ENCODE measurements at places on chromosomes 12 and 14. TPM values are rescaled to one million over a fixed set of nuclear protein-coding genes. Genes with fewer than 3 reads are reported as not detected.
A peak's percentile ranks its signal among the peaks of the same experiment; 100 is the strongest.

DNA sequence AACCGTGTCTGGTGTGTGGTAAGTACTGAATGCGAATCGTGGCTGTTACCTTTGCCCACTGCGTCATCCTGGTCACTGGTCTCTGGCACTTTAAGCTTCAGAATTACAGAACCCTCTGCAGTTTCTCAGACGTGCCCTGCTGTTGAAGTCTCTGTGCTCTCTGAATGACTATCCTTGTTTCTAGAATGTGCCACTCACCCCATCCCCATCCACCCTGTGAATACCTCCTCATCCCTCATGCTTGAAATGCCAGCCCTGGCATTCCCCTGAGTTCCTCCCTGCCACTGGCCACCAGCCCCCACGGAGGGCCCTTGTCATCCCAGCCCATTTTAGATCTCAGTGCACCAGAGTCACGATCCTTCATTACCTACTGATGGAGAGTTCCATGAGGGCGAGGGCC is 21.3 kb downstream of the TPCN1 start:
- no peak for DNase-seq

The GALNT16 gene
- total RNA-seq: 7.0 TPM

The FAM90A1 gene
- total RNA-seq: 0.32 TPM

The SNX6 gene
- total RNA-seq: 67.9 TPM

The RNASE7 gene
- total RNA-seq: not detected

DNA sequence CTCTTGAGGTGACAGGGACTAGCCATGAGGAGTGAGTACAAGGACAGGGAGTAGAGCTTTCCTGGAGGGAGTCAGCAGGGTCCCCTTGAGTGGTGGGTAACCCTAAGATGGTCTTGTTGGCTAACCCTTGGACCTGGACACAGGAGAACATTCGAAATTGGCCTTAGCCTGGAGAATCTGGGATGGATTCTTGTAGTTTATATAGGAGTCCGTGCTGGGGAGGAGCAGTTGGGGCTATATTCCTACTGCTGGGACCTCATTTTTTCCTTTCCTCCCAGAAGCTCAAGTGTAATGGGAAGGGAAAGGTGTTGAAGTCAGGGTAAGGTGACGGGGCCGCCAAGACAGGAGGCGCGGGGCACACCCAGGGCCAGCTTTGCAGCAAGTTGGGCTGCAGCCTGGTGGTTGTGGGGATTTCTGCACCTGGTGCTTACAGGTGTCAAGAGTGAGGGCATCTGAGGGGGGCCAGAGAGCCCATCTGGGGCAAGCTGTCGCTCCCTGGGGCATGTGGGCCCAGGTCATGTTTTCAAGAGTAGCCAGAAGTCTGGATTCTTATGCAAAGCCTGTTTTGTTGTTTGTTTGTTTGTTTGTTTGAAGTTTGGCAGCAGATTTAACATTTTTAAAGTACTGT is 5.1 kb downstream of the BCL7A start:
- DNase-seq: no peak

DNA sequence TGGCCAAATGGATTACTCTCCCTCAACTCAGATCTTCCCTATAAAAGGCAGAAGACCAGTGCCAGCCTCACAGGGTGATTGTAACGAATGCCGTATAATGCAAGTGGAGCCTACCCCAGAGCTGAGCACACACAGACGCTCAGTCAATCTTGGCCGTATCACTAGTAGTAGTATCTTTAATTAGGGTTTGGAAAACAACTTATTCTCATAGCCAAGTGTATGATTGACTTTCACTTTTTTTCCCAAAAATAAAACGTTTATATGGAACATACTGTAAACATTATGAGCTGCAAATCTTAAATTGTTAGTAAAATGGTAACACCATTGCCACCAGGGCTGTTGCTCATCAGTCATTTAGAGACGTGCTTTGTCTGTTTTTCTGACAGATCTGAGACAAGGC is 30.4 kb downstream of the PLEKHG7 start:
- DNase-seq: no peak

DNA sequence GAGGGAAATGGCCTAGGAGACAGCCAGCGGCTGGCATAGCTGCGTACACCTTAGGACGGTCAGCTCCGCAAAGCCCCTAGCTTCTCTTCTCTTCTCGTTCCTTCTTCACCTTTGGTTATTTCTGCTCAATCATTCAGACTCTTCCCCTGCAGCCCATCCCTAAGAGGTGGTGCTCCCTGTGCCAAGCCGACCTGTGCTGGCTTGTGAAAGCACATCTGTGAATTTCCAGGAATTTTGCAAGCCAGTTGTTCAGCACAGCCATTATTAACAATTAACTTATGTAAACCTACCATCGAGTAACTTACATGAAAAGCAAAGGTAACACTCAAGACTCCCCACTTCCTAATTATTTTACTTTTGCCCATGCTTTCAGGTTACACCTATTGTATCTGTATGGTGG is 20.9 kb upstream of the GPR68 start:
- DNase-seq: no peak

- no peak for DNase-seq
These were observed 39.9 kb downstream of the TMTC1 start for GRCh38 chr12:29743801-29744200.

GRCh38 chr14:39483682-39484081 is 51.4 kb upstream of the FBXO33 start:
- DNase-seq: no peak

DNA sequence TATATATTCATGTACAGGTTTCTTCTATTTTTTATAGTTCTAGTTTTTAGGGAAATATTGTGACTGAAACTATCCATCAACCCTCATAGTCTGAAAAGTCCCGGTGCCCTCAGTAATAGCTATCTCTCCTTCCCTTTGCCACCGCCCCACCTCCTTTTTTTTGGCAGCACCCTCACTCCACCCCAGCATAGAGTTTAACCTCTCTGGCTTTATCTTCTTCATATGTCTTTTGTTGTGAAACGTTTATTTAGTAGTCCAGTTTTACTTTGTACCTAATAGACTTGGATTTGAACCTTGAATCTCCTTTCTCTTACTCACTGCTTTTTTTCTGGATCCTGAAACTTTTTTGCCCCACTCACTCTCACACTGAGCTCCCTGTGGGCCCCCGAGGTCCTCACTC is 109.5 kb downstream of the BBS10 start:
- DNase-seq: no peak

The PLEKHH1 gene
- total RNA-seq: 3.9 TPM

- DNase-seq: no peak
These were observed 53.9 kb downstream of the DNAH10 start for GRCh38 chr12:123815968-123816367.

- DNase-seq: no peak
These were observed 11.0 kb upstream of the PLBD1 start for GRCh38 chr12:14578646-14579045.

- no peak for DNase-seq
These were observed 8.7 kb downstream of the KLRC4 start for GRCh38 chr12:10400829-10401228.

DNA sequence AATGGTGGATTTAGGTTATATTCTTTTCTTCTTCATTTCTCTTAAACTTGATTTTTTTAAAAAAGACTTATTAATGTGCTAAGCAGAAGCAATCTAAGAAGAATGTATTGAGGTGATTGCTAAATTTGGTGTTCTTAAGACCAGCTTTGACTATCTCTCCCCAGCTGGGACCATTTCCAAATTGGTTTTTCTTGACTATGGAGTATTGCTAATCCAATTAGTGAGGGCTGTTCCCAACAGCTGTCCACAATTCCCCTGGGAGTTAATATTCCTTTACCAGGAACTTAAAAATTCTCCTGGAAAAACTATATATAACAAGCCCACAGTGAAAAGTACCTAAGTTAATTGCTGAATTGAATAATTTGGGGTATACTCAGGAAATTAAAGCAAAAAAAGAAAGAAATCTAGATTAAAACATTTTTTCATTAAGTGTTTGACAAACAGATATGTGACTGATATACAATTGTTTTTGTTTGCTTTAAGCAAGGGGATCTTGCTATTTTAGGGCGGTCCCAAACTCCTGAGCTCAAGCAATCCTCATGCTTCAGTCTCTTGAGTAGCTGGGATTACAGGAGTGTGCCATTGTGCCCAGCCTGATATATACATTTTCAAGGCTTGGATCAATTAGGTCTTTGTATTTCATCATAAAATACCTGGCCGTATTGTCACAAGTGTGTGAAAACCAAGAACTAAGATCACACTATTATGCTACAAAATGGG is 105.0 kb downstream of the FAR2 start:
- DNase-seq: no peak

- DNase-seq: no peak
These were observed 217.7 kb downstream of the SLC15A4 start for GRCh38 chr12:128606051-128606450.

DNA sequence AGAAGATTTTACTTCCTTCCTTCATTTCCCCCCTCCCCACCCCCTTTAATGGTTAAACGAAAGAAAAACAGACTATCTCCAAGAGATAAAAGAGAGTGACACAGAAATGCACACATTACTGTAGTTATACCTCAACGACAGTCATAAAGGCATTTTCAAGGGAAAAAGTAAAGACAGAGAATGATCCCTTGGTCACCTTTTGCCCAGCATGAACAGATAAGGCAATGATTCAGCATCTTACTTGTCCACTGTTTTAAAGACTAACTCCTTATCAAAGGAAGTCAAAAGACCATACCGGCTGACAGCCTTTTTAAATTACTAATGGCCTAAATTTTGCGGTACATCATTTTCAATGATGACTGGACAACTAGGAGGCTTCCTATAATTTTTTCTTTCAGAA is 326.6 kb downstream of the PAWR start:
- no peak for DNase-seq

GRCh38 chr14:100816286-100816949 is 9.5 kb upstream of the MEG3 start:
- peak; percentile 9 for DNase-seq

DNA sequence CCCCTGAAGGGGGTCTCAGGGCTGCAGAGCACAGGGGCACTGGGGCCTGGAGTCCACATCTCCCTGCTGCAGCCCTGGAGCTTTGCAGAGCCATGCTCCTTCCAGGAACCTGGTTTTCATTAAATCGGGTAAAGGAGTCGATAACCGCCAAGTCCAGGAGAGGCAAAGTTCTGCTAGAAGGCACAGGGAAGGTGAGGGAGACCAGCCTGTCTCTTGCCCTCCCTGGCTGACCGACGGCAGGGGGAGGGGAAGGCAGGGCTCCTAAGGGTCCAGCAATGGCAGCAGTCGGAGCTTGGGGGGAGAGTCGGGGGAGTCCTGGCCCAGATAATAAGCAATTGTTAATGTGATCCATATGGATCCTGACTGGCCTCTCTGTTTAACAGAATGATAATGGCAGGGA is 3.0 kb downstream of the FIGNL2 start:
- DNase-seq: no peak

The TMEM260 gene
- 20.9 TPM for total RNA-seq

- no peak for DNase-seq
These were observed 196.1 kb downstream of the TBX5 start for GRCh38 chr12:114209861-114210260.

GRCh38 chr14:83992857-83993256 is 1537.1 kb upstream of the FLRT2 start:
- DNase-seq: no peak

DNA sequence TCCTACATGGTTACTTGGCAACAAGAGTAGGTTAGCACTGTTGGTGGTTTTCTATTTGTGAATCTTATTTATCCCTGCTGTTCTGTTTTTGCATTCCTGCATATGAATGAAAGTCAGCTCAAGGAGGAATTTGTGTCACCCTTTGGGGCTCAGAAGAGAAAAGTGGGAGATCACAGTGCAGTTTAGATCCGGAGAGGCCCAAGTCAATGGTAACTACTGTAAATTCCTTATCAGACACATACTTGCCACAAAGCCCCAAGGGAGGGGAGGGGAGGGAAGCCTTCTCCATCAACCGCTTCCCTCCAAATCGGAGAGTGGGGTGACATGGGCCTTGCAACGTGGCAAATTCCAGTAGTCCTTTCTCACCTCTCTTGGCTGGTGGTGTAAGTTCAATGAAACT is 15.0 kb downstream of the GSG1 start:
- DNase-seq: no peak

The CCDC197 gene
- not detected for total RNA-seq

- DNase-seq: peak; percentile 61
These were observed 13.8 kb downstream of the SETD1B start for GRCh38 chr12:121817648-121818043.

DNA sequence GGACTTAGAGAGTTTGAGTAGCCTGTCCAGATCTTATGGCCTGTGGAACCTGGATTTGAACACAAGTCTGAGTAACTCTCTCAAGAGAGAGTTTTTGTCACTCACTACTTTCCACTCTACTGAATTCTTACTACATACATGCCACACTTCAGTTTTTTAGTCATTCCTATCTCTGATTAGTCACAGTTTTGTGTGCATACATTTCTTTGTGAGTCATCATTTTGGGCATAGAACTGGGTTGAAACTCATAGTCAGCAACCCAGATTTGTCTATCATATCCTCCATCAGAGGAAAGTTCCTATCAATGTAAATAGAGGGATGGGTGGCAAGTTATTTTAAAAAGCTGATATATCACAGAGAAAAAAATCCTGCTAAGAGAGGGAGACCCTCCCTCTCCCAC is 42.9 kb downstream of the FLRT2 start:
- DNase-seq: no peak

DNA sequence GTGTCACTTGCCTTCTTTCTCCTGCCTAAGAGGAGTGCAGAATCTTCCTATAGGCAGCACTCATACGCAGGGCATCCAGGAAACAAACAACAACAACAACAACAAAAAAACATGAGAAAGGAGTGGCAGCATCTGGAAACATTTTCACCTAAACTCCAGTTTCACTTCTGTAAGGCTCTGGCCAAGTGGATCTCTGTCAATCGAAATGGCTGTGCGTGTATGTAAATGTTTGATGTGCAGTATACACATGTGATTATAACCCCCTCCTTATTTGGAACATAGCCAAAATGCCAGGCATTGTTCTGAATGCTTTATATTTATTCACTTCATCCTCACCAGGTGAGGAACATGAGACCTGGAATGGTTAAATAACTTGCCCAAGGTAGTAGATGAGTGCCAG is 76.8 kb downstream of the COX16 start:
- no peak for DNase-seq

GRCh38 chr12:97109441-97109840 is 202.4 kb downstream of the NEDD1 start:
- no peak for DNase-seq

DNA sequence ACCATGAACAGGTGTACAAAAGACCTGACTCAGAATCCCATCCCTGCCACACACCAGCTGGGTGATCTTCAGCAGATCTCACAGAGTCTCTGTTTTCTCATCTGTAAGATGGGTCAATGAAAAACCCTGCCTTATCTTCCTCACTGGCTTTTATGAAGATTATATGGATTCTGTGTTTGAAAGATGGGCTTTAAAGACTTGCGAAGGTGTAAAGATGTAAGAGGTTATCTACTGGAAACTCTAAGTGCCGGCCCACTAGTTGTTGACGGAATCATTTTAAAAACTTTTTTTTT is 15.3 kb upstream of the ANKRD33 start:
- no peak for DNase-seq

GRCh38 chr12:124761871-124762270 is 101.8 kb downstream of the SCARB1 start:
- DNase-seq: no peak

The CBLN3 gene
- 4.3 TPM for total RNA-seq

All from aorta (tissue), 5 donors.